AG10803 (cell line): ENCODE measurements at places on chromosomes 5 and 9.

DNA sequence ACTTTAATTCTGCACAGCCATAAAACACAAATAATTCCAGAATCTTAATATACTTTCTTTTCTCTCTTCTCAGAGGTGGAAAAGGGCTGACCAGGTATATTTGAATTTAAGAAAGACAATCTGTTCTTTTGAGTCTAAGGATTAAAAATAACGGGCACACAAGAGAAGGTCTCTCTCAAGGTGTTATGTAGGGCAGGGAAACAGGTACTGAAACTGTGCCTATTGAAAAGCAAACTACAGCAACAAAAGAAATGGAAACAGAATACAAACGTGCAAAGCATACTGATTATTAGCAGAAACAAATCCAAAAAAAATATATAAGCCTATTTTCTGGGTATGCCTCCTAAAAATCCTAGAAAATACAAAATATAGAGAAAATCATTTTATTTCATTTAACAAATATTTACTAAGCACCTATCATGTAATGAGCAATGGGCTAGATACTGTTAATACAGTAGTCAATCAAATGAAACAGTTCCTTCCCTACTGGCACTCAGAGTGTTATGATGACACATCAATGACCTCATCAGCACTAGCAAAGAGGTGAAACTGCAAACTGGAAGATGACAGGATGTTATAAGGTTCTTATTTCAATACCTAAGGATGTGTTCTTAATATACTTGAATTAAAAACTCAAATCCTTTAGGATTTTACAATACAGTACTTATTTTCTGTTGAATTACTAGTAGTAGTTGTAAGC is 87.7 kb downstream of the AUH start:
- DNase-seq, result peak; percentile 20

- DNase-seq, result peak; percentile 73
Observed at GRCh38 chr9:109779711-109780452, at the start of gene PALM2AKAP2. Gene PALM2AKAP2 (plus strand): TSS chr9:109780198. CDS start chr9:109780489, 291 bp downstream.

- DNase-seq, result peak; percentile 42
Observed at GRCh38 chr5:144237851-144238250, 67.2 kb downstream of the KCTD16 start.

GRCh38 chr9:120890320-120891244 is 13.6 kb upstream of the PHF19 start:
- no peak for DNase-seq

GRCh38 chr9:80964374-80964773 is 725.0 kb downstream of the TLE1 start:
- no peak for DNase-seq

DNA sequence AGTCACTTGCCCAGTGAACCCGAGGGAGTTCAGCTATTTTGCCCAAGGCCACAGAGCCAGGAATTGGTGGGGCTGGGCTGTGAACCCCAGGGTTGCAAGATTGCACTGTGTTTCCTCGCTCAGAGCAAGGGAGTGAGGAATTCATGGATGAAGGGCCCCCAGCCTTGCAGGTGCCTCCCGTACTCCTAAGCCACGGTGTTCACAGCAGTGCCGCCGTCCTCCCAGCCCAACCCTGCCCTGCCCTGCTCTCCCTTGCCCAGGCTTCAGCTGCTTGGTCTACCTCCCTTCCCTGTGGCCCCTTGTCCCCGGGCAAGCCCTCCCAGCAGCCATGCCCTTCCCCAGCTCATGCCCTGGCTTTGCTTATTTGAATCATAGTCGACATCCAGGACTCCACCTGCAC is 6.1 kb downstream of the LAMC3 start:
- no peak for DNase-seq
